ENCODE measurements at places on chromosomes 4 and X. TPM values are rescaled to one million over a fixed set of nuclear protein-coding genes. Genes with fewer than 3 reads are reported as not detected.

GRCh38 chrX:65671286-65671685 lies 3.8 kb downstream of the MSN start:
- H3K4me1 ChIP-seq = peaks cover 66% of the 10 kb centered on the region
- DNase-seq = no peak
- no peaks in the 10 kb centered on the region for H3K27me3 ChIP-seq
- peaks cover 2% of the 10 kb centered on the region for H3K36me3 ChIP-seq
- H3K4me3 ChIP-seq = peak overlapping the region; percentile 40
- H3K27ac ChIP-seq = peak overlapping the region; percentile 68

The GPRASP2 gene
- total RNA-seq = 11.5 TPM

The CPLX1 gene
- total RNA-seq = not detected

- no peaks in the 10 kb centered on the region for H3K27me3 ChIP-seq
- no peak overlapping the region for H3K27ac ChIP-seq
- H3K4me3 ChIP-seq = no peak overlapping the region
- H3K4me1 ChIP-seq = no peaks in the 10 kb centered on the region
- no peaks in the 10 kb centered on the region for H3K36me3 ChIP-seq
These were observed 37.1 kb upstream of the TBC1D9 start for GRCh38 chr4:140793291-140793690.

- peak within 1 kb of the TSS; percentile 51 for H3K4me3 ChIP-seq
- H3K4me1 ChIP-seq = peaks cover 5% of the 10 kb centered on the region
- no peak for DNase-seq
- H3K27ac ChIP-seq = no peak within 1 kb of the TSS
These were observed at the start of gene HTRA3 for GRCh38 chr4:8269535-8270417. HTRA3 (plus strand) TSS chr4:8269754; CDS start chr4:8269969, 215 bp downstream.

DNA sequence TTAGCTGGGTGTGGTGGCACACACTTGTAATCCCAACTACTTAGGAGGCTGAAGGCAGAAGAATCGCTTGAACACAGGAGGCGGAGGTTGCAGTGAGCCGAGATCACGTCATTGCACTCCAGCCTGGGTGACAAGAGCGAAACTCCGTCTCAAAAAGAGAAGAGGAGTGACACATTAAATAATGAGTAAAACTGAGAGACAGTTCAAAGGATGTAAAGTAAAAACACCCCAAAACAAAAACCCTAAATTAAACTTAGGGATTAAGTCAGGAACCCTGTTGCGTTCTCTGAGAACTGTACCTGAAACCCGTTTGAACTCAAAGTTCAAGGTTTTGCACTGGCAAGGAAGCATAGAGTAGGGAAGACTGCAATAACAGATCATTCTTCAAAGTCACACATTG lies 141.7 kb downstream of the BRWD3 start:
- H3K4me3 ChIP-seq = no peak overlapping the region
- no peaks in the 10 kb centered on the region for H3K4me1 ChIP-seq
- H3K36me3 ChIP-seq = no peaks in the 10 kb centered on the region
- no peak for DNase-seq

The CHST7 gene
- 11.7 TPM for total RNA-seq

The DDIT4L gene
- 0.38 TPM for total RNA-seq

GRCh38 chrX:38045538-38046096 lies 39.3 kb downstream of the SYTL5 start:
- no peaks in the 10 kb centered on the region for H3K36me3 ChIP-seq
- no peaks in the 10 kb centered on the region for H3K4me1 ChIP-seq
- DNase-seq = no peak
- no peaks in the 10 kb centered on the region for H3K27me3 ChIP-seq
- no peak overlapping the region for H3K4me3 ChIP-seq

GRCh38 chrX:41491267-41492004 lies 44.3 kb downstream of the NYX start:
- DNase-seq = no peak
- peak overlapping the region; percentile 74 for H3K27ac ChIP-seq
- H3K27me3 ChIP-seq = no peaks in the 10 kb centered on the region
- peaks cover 7% of the 10 kb centered on the region for H3K4me1 ChIP-seq
- peak overlapping the region; percentile 36 for H3K4me3 ChIP-seq

DNA sequence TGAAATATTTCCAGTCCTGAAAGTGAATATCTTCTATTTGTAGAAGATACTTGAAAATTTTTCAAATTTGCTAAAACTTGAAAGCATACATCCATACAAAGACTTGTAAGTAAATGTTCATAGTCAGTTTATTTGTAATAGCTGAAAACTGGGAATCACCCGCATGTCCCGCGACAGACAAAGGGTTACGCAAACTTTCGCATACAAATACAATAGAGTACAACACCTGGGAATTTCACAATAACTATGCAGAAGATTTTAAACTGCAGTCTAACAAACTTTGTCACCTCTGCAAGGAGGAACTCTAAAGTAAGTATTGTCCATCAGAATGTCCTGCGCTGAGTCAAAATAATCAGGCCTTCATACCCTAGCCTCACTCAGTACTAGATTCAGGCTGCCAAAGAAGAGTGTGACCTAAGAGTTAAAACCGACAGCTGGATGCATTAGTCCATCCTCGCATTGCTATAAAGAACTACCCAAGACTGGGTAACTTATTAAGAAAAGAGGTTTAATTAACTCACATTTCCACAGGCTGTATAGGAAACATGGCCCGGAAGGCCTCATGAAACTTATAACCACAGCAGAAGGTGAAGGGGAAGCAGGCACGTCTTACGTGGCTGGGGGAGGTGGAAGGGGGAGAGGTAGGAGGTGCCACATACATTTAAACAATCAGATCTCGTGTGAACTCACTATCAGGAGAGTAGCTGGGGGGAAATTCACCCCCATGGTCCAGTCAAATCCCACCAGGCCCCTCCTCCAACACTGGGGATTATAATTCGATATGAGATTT lies 60.4 kb downstream of the MMRN1 start:
- peaks cover 4% of the 10 kb centered on the region for H3K27me3 ChIP-seq
- no peak for DNase-seq
- H3K4me1 ChIP-seq = no peaks in the 10 kb centered on the region
- H3K27ac ChIP-seq = no peak overlapping the region

- H3K27ac ChIP-seq = no peak overlapping the region
- no peaks in the 10 kb centered on the region for H3K4me1 ChIP-seq
- no peak for DNase-seq
- no peaks in the 10 kb centered on the region for H3K36me3 ChIP-seq
- H3K4me3 ChIP-seq = no peak overlapping the region
These were observed 259.4 kb upstream of the ARX start for GRCh38 chrX:25275159-25275558.

- no peak overlapping the region for H3K27ac ChIP-seq
- no peaks in the 10 kb centered on the region for H3K36me3 ChIP-seq
- no peaks in the 10 kb centered on the region for H3K4me1 ChIP-seq
These were observed 226.9 kb downstream of the FSTL5 start for GRCh38 chr4:161936625-161937550.

DNA sequence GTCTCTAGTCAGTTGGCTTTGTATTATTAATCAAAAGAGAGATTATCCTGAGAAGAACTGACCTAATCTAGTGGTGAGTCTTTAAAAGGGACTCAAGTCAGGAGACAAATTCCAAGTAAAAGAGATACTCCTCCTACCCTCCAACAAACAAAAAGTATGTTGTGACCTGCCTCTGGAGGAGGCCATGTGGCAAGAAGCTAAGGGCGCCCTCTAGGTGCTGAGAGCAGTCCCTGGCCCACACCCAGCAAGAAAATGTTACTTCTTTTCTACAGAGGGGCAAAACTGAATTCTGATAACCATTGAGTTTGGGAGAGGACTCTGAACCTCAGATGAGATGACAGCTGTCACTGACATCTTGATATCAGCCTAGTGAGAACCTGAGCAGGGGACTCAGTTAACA lies 953.6 kb upstream of the AGA start:
- no peaks in the 10 kb centered on the region for H3K4me1 ChIP-seq
- H3K36me3 ChIP-seq = no peaks in the 10 kb centered on the region
- H3K27ac ChIP-seq = no peak overlapping the region

The SUPT20HL1 gene
- not detected for total RNA-seq

The FRMPD3 gene
- not detected for total RNA-seq

The SPIN4 gene
- total RNA-seq = 3.8 TPM

DNA sequence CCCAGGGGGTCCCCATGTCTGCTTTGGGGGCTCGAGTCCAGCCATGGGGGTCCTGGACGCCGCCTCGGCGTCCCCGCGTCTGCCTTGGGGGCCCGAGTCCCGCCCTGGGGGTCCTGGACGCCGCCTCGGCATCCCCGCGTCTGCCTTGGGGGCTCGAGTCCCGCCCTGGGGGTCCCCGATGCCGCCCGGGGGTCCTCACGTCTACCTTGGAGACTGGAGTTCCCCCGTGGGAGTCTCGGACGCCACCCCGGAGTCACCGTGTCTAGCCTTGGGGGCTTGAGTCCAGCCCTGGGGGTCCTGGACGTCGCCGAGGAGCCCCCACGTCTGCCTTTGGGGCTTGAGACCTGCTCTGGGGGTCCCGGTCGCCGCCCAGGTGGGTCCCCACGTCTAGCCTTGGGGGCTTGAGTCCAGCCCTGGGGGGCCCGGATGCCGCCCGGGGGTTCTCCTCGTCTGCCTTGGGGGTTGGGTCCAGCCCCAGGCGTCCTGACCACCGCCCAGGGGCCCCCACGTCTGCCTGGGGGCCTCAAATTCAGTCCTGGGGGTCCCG lies 1.1 kb upstream of the GTPBP6 start:
- peak; percentile 92 for DNase-seq
- H3K4me3 ChIP-seq = peak overlapping the region; percentile 82

The SH3TC1 gene
- 1.4 TPM for total RNA-seq

DNA sequence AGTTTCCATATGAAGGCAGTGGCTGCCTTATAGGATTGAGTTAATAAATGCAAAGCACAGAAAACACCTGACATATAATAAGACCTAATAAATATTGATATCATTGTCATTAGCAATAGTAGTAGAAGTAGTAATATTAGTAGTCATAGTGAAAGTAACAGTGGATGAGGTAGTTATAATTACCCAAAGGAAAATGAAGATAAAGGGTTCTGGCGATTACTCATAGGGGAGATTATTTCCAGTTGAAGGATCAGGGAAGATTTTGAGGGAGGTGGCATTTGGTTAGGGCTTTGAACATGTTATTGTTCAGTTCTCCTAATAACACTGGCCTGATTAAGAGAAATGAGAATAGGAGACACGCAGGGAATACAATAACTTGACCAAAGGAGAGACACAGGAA lies 131.9 kb upstream of the GPRIN3 start:
- peaks cover 5% of the 10 kb centered on the region for H3K27me3 ChIP-seq
- H3K4me1 ChIP-seq = no peaks in the 10 kb centered on the region
- DNase-seq = no peak
- no peak overlapping the region for H3K4me3 ChIP-seq
- no peaks in the 10 kb centered on the region for H3K36me3 ChIP-seq

DNA sequence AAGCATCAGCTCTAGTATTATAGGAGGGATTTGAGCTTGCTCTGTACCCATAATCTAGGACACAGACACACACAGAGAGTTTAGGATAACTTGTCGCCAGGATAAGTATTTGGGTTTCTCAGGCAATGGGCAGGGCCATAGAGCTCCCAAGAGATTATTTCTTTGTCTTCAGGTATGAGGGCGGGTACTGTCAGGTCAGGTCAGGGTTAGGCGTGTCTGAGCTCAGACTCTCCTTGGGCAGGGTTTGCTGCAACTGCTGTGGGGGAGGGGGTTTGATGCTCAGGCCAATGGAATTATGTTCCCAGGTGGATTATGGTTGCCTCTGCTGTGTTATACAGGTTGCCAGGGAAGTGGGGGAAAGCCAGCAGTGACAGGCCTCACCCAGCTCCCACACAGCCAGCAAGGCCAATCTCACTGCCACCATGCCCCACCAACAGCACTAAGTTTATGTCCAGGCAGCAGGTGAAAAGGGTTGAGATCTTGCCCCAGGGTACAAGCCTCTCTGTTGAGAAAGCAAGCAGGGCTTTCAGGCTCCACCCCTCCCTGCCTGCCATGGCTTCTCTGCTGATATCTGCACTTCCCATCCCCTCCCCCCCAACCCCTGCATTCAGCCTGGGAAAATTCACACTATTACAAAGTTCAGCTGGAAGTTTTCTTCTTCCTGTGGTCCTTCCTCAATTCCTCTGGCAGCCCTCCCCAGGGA lies 101.3 kb downstream of the RRAGB start:
- no peak overlapping the region for H3K4me3 ChIP-seq
- DNase-seq = no peak
- H3K27ac ChIP-seq = no peak overlapping the region
- no peaks in the 10 kb centered on the region for H3K36me3 ChIP-seq
- no peaks in the 10 kb centered on the region for H3K27me3 ChIP-seq

DNA sequence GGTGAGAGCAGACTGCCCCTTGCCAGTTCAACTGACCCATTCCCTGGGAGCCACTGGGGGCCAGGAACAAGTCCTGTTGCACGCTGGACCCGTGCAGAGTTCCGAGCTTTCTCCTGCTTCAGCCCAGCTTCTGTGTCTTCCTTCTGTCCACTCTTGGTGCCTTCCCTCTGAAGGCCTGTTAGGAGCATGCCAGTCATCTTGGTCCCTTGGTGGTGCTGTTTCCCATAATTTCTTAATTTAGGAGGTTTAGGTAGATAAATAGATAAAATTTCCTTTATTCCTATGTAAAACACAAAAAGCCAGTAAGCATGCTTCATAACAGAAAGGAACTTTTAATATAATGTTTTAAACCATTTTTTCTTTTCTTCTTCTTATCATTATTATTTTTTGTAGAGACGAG lies 672.7 kb downstream of the CCSER1 start:
- no peaks in the 10 kb centered on the region for H3K4me1 ChIP-seq
- DNase-seq = no peak
- peaks cover 2% of the 10 kb centered on the region for H3K27me3 ChIP-seq
- no peak overlapping the region for H3K27ac ChIP-seq
- no peak overlapping the region for H3K4me3 ChIP-seq
- peaks cover 5% of the 10 kb centered on the region for H3K36me3 ChIP-seq

GRCh38 chrX:69067841-69068240 lies 97.4 kb downstream of the PJA1 start:
- no peak overlapping the region for H3K4me3 ChIP-seq
- peak; percentile 68 for DNase-seq
- H3K36me3 ChIP-seq = no peaks in the 10 kb centered on the region
- H3K27me3 ChIP-seq = no peaks in the 10 kb centered on the region
- H3K27ac ChIP-seq = no peak overlapping the region
